ENCODE measurements at places on chromosomes 7 and 10.

DNA sequence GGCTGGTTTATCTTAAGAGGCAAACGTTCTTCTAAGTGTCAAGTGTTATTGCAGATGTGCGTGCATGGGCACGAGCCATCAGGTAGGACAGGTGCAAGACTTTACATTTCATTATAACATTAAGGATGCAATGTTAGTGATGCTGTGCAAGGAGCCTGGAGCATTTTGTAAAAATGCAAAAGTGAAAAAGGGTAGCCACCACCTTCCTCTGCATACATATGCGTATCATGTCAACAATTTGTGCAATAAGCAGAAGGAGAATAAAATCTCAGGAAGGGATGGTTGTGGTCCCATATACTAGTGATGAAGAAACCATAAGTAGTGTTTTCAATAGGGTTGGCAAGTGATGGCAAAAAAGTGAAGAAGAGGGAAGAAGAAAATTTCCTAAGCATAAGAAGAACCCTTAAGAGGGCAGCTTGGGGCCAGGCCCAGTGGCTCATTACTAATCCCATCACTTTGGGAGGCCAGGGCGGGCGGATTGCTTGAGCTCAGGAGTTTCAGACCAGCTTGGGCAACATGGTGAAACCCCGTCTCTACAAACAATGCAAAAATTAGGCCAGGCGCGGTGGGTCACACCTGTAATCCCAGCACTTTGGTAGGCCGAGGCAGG, 7.5 kb downstream of the PIK3AP1 start:
- no peak for DNase-seq

DNA sequence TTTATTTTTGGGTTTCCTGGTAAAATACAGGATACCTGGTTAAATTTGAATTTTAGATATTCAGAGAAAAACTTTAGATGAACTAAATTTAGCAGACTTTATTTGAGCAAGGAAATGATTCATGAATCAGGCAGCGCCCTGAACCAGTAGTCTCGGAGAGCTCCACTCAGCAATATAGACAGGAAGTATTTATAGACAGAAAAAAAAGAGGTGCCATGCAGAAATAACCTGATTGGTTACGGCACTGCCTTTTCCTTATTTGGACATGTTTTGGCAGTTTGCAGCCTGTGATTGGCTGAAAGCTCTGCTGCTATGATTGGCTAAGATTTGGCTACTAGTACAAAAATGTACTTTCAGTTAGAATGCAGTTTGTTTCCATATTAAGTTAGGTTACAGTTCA, 198.3 kb upstream of the DKK1 start:
- DNase-seq = no peak

DNA sequence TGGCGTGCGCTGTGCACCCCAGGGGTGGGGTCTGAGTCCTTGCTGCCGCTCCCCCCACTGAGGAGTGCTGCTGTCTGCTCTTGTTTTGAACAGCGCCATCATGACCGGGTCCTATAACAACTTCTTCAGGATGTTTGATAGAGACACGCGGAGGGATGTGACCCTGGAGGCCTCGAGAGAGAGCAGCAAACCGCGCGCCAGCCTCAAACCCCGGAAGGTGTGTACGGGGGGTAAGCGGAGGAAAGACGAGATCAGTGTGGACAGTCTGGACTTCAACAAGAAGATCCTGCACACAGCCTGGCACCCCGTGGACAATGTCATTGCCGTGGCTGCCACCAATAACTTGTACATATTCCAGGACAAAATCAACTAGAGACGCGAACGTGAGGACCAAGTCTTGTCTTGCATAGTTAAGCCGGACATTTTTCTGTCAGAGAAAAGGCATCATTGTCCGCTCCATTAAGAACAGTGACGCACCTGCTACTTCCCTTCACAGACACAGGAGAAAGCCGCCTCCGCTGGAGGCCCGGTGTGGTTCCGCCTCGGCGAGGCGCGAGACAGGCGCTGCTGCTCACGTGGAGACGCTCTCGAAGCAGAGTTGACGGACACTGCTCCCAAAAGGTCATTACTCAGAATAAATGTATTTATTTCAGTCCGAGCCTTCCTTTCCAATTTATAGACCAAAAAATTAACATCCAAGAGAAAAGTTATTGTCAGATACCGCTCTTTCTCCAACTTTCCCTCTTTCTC, 26.0 kb downstream of the BNIP3 start:
- no peak for DNase-seq

GRCh38 chr10:6102128-6102527, 13.3 kb downstream of the RBM17 start:
- no peak for DNase-seq

GRCh38 chr7:83201355-83201754, 38.7 kb upstream of the PCLO start:
- no peak for DNase-seq

- DNase-seq = no peak
Measured at GRCh38 chr7:142319970-142320369, 62.1 kb upstream of the PRSS58 start.

DNA sequence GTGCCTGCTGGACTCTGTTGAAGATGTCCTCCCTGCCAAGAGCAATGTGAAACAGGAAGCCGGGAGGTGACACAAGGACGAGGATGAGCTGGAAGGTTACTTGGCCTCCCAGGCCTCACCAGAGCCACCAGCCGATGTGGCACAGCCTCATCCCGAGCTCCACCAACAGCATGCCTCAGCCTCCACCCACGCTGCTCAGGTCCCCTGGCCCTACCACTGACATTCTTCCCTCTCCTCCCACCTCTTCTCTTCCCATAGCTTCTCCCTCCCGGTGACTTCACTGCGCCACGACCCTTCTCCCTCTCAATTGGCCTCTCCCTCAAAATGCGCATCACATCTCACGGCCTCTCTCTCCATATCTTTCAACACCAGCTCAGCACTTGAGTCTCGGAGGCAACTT, 249.9 kb downstream of the SKAP2 start:
- no peak for DNase-seq

GRCh38 chr7:82263920-82264782, 179.4 kb downstream of the CACNA2D1 start:
- DNase-seq = no peak

GRCh38 chr7:96315125-96315512, 6.8 kb downstream of the SLC25A13 start:
- DNase-seq = no peak

DNA sequence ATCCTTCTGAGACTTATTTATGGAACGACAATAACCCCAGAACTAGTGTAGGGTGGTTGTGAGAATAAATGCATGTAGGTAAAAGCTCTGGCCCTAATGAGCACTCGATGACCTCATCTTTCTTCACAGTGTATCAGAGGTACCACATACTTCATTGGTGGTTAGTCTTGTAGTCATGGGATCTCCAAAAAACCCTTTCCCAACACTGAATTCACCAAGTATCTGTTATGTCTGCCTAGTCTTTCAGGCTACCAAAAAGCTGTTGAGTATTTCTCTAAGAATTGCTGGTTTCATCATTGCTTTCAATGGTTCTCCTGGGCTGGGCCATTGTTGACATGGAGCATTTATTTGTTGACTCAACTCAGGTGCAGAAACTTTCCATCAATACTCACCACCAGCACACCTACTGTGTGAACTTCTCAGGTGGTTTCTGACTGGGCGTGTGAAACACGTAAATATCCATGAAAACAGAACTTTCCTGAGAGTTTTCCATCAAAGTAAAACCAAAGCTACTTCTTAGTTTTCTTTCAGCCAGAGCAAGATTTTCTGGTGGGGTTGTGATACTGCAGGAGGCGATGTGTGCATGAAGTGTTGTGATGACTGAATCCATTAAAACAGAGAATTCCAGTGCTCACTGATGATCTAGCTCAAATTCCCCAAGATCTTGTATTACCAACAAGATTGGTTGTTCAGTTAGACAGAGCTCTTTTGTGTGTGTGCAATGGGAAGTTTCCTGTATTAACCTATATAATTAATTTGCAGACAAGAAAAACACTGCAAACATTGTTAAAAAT, 51.4 kb upstream of the SLC35B4 start:
- no peak for DNase-seq

GRCh38 chr7:50531928-50532327, 33.3 kb downstream of the DDC start:
- peak; percentile 8 for DNase-seq

- DNase-seq = no peak
Measured at GRCh38 chr7:21948887-21949540, 3.3 kb upstream of the CDCA7L start.

DNA sequence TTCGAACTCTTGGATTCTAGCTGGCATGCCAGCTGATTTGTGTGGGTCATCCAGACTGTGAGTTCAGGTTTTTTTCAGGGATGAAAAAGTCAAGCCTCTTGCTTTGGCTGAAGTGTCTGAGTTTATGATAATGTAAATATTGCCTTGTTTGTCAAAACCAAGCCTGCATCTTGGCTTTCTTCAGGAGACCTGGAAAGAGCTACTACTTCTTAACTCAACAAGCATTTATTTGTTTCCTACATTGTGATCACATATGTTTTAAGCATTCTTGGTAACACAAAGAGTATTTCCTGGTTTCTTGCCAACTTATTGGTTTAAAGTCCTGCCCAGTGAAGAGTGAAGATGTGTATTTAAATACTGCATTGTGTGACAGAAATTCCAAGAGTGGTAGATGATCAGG, 407.1 kb downstream of the LRMDA start:
- DNase-seq = no peak

DNA sequence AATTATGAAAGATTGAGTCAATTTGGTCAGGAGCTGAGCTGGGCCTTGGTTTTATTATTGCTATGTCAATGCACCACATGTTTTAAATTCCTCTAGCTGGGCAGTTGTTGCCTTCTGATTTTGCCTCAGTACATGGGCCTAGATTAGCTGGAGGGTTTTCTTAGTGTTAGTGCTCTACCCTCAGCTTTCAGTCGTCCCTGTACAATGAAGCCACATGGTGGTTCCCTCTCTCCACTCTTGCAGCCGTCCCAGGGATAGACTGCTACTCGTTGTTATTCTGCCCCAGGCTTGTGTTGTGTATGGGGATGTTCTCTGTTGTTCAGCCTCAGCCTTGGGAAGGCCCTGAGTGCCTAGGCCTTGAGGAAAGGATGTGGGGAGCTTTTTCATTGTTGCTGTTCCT, 37.0 kb downstream of the NHLRC2 start:
- no peak for DNase-seq

DNA sequence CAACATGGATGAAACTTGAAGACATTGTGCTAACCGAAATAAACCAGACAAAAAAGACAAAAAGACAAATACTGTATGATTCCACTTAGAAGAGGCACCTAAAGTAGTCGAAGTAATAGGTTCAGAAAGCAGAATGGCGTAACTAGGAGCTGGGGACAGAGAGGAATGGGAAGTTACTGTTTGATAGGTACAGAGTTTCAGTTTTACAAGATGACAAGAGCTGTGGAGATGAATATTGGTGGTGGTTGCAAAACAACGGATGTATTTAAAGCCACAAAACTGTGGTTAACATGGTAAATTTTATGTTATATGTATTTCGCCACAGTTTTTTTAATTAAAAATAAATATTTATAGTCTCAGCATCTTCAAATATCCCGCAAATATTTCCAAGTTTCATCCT, 64.1 kb upstream of the DIP2C start:
- DNase-seq = no peak

- DNase-seq = no peak
Measured at GRCh38 chr10:131577786-131578471, 266.4 kb upstream of the TCERG1L start.

GRCh38 chr7:28408105-28408959, 4.0 kb upstream of the CREB5 start:
- no peak for DNase-seq

DNA sequence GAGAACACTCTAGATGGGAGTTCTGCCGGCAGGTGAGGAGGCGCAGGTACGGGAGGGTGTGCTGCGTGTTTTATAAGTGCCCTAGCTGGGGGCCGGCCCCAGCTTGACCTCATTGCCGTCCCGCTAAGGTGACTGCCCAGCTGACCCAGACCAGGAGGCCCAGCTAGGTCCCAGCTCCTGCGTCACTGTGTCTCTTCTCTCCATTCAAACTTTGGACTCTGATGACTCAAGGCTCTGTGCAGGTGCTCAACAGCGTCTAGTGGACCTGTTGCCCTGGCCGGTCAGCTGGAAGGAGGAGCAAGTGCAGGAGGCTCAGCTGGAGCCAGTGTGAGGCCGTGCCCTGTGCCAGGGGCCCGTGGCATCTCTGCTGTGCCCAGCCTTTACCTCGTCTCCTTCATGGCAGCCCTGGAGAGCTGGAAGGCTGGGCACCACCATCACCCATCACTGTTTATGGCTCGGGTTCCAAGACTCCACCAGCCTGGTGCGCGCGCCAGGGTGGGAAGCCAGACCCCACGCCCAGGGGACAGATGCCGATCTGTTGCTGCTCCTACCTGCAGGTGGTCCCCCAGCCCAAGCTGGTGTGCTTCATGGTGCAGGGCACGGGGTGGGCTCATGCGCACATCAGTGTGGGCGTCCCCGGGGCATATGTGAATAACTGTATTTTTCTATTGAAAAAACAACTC, 14.6 kb downstream of the LHPP start:
- no peak for DNase-seq

- DNase-seq = peak; percentile 46
Measured at GRCh38 chr7:30285536-30286284, 1.3 kb downstream of the ZNRF2 start.

- no peak for DNase-seq
Measured at GRCh38 chr7:7829667-7830066, 111.3 kb upstream of the RPA3 start.

DNA sequence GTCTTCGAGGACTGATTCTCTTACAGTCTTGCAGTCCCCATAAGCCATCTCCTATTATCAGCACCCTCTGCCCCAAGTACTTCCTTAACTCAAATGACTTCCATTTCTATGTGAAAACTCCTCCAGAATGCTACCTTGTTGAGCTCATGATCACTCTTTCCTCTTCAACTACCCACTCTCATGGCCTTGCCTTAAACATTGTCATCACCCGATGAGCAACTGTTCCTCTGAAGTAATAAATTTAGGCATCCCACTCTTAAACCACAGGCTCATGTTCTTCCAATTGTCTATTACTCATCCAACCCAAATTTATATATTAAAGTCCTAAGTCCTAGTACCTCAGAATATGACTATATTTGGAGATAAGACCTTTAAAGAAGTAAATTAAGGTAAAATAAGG, 152.9 kb downstream of the C1GALT1 start:
- DNase-seq = peak; percentile 16

DNA sequence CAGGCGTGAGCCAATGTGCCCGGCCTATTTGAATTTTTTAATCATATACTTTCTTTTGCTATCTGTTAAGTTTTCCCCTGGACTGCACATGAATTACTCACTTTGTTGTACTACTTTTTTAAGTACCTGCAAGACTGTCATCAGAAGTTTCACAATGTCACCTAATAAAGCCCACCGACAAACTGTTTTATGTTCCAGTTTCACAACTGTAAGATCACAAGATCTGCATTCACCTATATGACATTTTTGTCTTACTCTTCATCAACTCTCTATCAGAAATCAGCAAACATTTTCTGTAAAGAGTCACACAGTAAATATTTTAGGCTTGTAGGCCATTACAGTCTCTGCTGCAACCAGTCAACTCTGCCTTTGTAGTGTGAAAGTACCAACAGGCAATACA, 88.5 kb downstream of the ZNF33B start:
- no peak for DNase-seq

GRCh38 chr7:21616091-21616490, 73.3 kb downstream of the DNAH11 start:
- DNase-seq = no peak
